T47D (cell line): ENCODE measurements at places on chromosomes 6 and 20.

DNA sequence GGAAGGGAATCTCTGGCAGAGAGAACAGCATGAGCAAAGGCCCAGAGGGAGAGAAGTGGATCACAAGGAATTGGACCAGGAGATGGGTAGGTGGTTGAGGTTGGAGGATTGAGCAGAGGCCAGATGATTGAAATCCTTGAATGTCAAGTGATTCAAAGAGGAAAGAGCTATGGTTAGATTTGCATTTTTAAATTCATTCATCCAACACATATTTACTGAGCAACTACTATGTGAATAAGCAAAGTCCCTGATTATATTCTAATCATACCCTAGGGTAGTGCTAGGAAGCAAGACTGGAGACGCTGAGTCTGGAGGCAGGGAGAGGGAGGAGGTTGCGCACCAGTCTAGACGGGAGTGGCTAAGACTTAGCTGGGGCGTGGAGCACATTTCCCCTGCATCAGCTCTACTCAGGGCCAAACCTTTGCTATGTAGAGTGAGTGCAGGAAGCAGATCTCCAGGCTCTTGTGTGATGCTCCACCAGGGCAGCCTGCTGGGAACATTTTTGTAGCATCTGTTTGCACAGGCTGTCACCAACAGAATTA lies 40.2 kb downstream of the EYA2 start:
- no peak for DNase-seq

GRCh38 chr6:24480705-24481104 lies 8.7 kb downstream of the GPLD1 start:
- DNase-seq, result no peak

- no peak for DNase-seq
Observed at GRCh38 chr6:84066536-84066935, 33.0 kb downstream of the MRAP2 start.

GRCh38 chr6:11288065-11288464 lies 55.6 kb upstream of the NEDD9 start:
- DNase-seq, result peak; percentile 72

- DNase-seq, result no peak
Observed at GRCh38 chr6:80077067-80077466, 29.4 kb upstream of the BCKDHB start.

DNA sequence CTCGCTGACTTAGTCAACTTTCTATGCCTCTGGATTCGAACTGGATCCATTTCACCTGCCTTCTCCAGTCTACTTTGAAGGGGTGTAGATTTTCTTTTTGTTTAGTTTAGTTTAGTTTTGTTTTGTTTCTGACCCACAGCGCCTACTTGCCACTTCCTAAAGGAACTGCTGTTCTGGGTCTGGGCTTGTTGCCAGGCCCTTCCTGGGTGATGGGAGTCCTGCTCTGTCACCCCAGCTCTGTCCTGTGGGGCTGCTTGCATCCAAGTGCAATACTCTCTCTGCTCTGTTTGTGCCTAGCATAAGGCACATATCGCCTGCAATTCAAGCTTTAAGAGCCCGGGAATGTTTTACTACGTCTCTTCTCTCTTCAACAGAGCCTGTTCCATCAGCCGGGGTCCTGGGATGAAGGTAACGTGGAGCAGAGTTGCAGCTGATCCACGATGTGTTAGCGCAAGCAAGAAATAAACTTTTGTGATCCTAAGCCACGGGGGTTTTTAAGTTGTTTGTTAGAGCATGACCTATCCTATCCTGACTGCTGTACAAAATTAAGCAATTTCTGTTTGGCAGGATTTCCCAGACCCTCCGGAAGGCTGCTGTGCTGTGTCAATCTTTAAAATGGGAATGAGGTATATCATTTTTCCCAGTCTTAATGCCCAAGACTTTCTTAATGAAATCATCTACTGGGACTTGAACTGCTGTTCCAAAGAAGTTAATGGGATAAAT lies 30.9 kb upstream of the TAGAP start:
- no peak for DNase-seq

GRCh38 chr6:4088704-4089103 lies 9.8 kb upstream of the FAM217A start:
- DNase-seq, result no peak

DNA sequence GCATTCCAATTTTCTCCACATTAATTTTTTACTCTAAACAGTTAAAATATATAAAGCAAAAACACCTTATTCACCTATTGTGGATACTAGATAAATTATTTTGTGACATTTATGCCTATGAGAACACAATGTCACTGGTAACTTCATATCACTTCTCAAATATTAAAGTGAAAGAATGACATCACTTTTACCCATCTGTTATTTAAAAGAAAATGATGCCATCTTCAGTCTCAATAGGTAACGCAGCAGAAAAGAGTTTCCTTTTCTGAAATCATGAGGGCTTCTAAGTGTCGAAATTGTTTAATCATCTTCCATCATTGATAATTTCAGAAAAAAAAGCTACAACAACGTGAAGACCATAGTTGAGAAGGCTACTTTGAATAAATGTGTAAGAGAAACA lies 2.9 kb downstream of the HAO1 start:
- no peak for DNase-seq

GRCh38 chr20:45449528-45449927 lies 20.0 kb upstream of the WFDC2 start:
- DNase-seq, result no peak

DNA sequence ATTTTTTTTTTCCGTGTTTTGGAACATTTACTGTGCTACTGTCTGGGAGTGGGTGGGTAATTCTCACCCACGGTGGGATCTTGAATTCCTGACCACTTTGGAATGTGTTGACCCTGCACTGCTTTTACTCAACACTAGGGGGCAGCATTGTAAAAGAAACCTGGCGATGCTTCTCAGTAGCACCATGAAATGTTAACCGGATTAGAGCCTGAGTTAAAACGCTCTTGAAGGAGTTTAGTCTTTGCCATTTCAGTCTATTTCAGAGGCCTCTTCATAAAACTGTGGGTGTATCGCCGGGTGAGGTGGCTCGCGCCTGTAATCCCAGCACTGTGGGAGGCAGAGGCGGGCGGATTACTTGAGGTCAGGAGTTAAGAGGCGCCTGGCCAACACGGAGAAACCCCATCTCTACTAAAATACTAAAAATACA lies 114.4 kb upstream of the PRND start:
- peak; percentile 71 for DNase-seq

- no peak for DNase-seq
Observed at GRCh38 chr6:146009338-146009737, 19.5 kb upstream of the GRM1 start.

- DNase-seq, result no peak
Observed at GRCh38 chr6:56073315-56073714, 174.1 kb downstream of the COL21A1 start.

- DNase-seq, result no peak
Observed at GRCh38 chr20:55172310-55173002, 697.1 kb downstream of the DOK5 start.

GRCh38 chr6:8432614-8433013 lies 2.7 kb downstream of the SLC35B3 start:
- no peak for DNase-seq

DNA sequence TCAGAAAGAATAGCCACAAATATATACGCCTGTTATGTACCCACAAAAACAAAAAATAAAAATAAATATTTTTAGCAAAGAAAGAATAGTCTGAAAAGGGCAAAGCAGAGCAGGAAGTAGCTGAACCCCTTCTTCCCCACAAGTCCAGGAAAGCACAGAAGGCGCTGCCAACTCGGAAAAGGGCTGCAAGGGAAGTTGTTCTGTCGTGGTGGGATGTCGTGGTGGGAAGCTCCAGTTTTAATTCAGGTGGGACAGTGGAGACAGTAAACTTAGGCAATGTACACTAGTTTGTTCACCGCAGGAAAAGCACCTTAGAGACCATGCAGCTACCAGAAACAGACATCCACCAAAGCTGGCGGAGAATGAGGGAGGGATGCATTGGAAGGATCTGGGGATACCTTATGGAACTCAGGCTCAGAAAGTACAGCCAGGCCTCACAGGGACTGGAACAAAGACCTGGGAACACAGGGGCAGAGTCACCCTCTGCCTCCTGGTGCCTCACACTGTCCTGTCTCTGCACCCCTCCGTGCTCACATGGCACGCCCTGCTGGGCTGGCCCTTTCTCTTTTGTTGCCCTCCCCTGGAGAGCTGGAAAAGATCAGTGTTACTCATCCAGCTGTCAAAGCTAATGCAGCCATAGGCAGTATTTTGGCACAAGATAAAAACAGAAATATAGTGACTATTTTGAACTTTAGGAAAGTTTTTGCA lies 3.3 kb upstream of the APMAP start:
- DNase-seq, result no peak

GRCh38 chr6:35669451-35670045 lies 19.2 kb downstream of the FKBP5 start:
- peak; percentile 59 for DNase-seq

GRCh38 chr6:109105681-109106080 lies 10.4 kb downstream of the CEP57L1 start:
- DNase-seq, result no peak

- DNase-seq, result peak; percentile 28
Observed at GRCh38 chr6:1686117-1687098, 76.7 kb downstream of the FOXC1 start.

DNA sequence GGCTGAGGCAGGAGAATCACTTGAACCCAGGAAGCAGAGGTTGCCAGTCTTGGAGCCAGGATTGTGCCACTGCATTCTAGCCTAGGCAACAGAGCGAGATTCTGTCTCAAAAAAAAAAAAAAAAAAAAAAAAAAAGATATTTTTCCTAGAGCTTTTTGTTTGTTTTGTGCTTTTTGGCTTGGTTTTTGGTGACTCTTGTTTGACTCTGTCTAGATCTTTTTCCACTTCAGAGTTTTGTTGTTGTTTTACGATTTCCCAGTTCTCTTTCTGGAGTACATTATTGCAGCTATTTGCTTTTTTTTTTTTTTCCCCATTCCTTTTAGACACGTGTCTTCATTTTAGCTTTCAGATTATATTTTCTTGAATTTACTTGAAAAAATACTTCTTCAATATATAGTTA lies 67.0 kb upstream of the AKAP12 start:
- DNase-seq, result no peak

DNA sequence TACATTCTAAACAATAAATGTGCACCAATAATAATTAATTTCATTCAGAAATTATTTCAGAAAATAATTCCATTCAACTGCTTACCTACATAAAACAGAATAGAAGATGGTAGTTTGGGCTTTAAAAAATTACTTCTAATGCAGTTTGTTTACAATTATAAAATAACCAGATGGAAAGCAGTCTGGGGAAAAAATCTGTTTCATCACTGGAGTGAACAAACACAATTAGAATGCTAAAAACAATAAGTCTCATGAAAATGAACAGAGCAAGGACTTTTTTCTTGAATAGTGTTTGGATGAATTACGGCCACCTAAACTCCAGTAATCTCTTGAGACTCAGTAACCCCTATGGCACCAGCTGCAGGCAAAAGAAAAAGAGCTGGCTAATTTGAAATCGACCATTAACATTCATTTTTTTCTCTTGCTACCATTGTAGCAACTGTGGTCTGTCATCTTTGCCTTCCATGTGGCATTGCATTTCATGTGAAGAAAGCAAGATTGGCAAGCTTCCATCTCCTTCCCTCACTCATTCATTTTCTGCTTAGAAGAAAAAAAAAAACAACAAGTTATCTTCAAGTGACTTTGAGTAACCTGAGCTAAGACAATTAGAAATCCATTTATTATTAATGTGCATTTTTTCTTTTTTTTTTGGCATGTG lies 88.4 kb upstream of the CEP85L start:
- no peak for DNase-seq

GRCh38 chr20:61056116-61056515 lies 195.9 kb upstream of the CDH4 start:
- no peak for DNase-seq

- DNase-seq, result no peak
Observed at GRCh38 chr6:136921936-136922684, at the start of gene SLC35D3. Gene SLC35D3, plus strand, starts transcription at chr6:136922301. Its CDS starts 128 bp downstream, at chr6:136922429.

DNA sequence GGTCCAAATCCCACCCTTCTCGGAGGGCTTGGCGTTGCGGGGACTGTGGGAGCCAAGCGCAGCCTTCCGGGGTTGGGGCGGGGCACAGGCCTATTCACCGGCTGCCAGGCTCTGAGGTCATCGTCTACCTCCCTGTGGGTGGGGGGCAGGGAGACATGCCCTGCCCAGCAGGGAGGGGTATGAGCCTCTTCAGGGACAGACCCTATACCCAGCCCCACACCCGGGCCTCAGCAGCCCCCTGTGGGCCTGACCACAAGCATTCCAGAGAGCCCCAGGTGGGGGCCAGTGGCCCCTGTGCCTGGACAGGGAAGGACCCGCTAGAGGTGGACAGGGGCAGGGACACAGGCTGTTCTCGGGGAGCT lies 11.6 kb downstream of the LAMA5 start:
- DNase-seq, result no peak

GRCh38 chr6:42993445-42993844 lies 9.1 kb downstream of the PPP2R5D start:
- no peak for DNase-seq

GRCh38 chr6:18692929-18693685 lies 306.0 kb downstream of the RNF144B start:
- no peak for DNase-seq

GRCh38 chr6:32116674-32117073 lies 7.5 kb upstream of the TNXB start:
- DNase-seq, result peak; percentile 35

GRCh38 chr6:45127185-45127584 lies 200.9 kb upstream of the RUNX2 start:
- no peak for DNase-seq

- DNase-seq, result no peak
Observed at GRCh38 chr6:154614641-154615040, 104.2 kb upstream of the CNKSR3 start.
